ENCODE measurements at places on chromosomes 3 and 15.

GRCh38 chr3:31550452-31551251, 17.9 kb downstream of the STT3B start:
- DNase-seq = no peak

DNA sequence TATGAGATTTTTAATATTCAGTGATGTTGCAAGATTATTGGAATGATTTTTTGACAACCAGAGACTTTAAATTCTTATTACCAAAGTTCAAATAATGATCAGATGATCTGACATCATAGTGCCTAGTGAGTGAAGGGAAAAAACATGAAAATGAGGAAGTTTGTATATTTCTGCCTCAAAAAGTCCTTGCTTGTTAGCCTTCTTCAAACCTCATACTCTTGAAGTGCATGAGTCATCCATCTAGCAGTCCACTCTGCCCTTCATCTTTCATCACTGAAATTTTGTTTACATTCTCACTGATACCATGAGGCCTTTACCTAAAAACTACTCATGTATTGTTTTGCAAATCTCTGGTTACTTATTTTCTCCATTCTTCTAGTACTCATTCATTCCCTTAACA, 23.9 kb upstream of the OR5H6 start:
- no peak for DNase-seq

DNA sequence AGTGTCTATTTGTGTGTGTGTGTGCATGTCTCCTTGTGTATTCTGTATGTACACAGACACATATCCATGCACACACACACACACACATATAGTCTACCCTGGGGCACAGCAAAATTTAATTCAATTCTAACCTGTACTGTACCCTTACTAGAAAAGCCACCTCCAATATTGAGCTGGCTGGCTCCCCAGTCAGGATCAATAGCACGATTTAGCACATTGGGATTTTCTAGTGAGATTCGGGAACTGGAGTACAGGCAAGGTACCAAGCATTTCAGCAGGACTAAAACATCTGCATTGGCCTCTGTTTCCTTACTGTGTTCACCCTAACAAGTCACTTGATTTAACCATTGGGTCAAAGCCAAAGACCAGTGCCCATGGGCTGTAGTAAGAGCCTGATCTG, 13.2 kb downstream of the FSTL1 start:
- no peak for DNase-seq

DNA sequence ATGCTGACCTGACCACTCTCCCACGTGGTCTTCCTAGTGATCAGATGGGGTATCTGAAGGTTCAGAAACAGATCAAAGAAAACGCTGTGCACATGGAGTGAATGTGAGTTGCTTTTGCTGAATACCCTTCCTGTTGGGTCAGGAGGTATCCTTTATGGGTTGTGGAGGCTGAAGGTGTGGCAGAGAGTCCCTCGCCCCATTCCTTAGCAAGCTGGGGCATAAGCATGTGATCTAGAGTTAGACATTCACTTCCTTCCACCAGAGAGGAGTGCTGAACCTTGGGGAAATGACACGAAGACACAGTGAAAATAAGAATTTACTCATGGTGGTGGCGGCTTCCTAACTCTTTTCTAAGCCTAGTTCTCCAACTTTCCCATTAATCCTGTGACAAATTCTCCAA, 27.8 kb upstream of the SPTBN5 start:
- DNase-seq = no peak

DNA sequence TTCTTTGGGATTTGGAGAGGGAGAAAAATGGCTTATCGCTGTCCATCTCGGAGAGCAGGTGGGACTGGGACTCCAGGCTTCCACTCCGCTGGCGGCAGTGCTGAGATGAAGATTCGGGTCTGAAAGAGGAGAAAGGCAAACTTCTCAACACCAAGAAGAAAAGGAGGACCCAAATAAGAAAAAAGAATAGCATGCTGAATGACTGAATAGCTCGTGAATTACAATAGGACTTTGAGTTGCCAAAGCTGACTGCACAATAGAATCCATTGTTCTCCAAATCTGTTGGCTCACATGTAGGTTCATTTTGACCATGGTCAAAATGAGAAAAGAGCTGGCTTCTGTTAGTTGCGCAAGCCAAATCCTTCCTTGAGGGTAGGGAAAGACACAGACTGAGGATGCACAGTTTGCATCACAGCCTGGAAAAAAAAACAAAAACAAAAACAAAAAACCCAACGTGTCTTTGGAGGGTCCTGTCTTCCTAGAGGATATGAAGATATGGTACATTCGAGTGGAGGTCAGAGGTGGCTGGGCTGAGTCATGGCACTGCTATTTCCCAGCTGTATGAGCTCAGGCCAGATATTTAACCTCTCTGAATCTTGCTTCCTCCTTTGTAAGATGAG, 59.3 kb upstream of the LMOD3 start:
- no peak for DNase-seq

DNA sequence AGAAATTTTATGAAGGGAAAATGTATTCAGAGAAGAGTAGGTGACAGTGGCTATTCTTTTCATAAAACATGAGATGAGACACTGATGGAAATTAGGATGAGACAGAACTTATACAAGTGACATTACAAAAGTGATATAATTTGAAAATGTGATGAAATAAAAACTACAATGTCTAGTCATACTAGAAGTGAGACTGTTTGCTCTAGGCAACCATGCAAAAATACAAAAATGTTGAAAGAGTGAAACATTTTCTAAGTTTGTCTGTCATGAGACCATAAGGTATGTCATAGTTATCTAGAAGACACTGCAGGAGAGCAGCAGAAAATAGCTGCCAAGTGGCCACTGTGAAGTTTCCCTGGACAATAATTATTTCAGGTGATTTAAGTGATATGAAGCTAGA, 459.5 kb downstream of the DIPK2A start:
- DNase-seq = no peak

DNA sequence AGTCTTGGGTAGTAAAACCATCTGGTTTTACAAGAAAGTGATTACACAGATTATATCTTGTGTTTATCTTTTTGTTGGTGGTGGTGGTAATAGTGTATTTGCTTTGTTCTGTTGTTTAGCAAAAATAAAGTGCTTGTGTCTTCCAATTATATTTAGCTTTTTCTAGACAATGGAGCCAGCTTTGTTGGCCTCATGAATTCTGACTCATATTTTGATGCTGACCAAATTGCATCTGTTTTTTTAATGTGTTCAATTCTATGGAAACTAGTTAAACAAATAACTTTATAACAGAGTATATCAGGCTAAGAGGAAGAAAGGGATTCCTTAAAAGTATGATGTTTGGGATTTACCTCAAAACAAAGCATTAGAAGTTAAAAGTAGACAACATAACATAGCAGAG, 69.3 kb upstream of the BFSP2 start:
- DNase-seq = no peak

DNA sequence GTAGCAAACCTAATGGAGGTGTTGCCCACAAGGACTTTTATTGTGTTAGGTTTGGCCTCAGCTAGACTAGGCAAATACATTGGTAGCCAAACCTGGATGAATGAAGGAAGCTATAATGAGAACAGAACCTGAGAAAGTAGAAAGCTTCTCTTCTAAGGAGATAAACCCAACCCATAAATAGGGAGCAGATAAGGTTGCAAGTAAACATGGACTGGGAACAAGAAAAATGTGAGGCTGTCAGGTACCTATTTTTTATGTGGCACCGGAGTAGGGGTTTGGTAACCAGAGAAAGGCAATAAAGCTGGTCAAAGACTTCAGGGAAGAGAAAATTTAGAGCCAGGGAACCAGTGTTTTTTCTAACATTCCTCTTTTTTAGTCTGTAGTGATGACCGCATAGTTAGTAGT, 25.0 kb downstream of the ZNF654 start:
- DNase-seq = no peak

DNA sequence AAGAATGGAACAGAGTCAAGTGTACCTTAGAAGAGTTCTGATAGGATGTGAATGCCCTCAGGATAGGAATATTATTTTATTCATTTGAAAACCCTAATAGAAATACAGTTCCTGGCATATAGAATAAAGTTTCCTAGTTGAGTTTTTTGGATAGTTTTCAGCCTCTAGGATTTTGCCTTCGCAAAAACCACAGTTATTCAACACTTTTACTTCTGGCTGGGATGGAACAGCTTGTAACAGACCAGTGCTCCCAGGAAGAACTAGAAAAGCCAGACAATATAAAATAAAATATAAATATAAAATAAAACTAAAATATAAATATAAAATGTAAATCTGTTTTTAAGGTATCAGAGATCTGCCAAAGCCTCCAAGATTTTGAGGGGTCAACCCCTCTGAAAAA, 27.5 kb upstream of the RARB start:
- no peak for DNase-seq

DNA sequence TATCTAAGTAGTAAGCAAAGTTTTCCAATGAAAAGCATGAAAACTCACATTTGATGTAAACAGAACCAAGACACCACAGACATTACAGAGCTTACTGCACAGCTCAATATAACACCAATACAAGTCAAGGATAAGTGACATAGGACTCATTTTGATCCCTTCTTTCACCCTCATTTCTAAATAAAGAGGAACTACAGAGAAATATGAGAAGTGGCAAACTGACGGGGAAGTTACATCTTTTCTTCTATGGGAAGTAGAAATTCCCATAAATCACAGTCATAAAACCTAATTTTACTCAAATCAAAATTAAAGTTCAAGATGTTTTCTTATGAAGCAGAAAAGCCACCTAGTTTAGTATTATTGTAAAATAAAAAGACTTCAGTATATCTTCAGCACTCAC, 3.8 kb downstream of the ATG3 start:
- DNase-seq = no peak

DNA sequence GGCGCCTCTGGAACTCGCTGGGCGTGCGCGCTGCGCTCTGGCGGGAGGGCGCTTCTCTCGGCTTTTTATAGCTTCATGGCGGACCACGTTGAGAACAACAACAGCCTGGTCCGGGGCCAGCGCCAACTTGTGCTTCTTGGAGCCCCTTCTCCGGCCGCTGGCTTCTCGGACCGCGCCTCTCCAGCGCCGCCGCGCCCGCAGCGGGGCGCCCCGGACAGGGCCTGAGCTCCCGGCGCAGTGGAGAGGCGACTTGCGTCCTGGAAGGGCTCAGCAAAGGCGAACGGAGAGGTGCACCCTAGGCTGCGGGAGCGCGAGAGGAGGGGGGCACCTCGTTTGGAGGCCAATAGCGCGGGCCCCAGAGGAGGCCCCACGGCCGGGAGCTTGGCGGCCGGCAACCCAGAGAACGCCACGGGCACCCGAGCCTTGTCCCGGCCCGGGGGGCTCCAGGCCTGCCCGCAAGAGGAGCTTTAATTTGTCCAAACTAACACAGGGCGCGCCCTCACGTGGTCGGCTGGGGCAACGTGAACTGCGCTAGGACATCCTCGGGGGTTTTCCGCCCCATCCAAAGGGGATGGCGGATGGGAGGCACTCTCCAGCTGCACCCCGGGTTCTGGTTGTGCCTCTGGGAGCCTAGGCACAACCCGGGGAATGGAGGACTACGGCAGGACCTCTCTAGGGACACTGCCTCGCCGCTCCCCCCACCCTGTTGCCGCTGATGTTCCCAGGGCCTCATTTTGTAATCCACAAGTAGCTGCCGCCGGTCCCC, 37.8 kb downstream of the HMCES start:
- no peak for DNase-seq

DNA sequence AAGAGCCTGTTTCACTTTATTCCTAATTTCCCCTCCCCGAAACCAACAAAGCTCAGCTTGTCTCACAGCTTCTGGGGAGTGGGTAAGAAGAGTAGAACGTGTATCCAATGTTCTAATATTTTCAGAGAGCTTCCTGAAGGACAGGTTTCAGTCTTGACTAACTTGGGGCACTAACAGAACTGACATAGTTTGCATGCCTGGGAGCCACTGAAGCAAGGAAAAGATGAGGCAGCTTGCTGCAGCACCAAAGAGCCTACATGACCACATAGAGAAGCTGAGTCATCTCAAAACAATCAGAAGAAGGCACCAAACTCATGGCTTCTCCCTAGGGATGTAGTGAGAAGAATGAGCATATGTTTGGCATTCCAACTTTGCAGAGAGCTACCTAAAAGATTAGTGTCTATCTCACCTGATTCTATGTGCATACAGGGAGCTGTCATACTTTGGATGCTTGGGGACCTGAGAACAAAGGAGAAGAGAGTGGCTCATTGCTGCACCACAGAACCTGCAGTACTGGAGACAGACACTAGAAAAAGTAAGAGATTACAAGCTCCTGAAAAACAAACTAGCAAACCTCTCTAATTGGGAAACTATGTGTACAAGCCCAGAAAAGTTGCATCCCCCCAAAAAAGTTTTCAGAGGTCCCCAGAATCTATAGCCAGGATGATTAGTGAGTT, 86.9 kb downstream of the DCLK3 start:
- peak; percentile 91 for DNase-seq

DNA sequence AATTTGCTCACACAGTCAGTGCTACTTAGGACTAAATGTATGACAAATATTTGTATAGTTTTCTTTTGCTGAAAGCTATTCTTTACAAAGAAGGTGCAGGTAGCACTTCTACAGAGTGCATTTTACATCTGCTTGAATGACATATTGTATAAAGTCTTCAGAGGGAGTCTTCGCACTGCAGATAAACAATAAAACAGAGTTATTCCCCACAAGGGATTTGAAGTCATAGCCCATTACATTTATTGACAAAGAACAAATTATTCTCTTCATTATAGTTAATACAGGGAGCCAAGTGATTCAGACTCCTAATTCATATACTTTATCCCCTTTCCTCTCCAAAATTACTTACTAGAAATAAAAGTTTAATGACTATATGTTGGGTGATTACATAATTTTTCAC, 529.7 kb downstream of the EDEM1 start:
- DNase-seq = no peak

GRCh38 chr3:56916716-56917360, 115.1 kb upstream of the ARHGEF3 start:
- no peak for DNase-seq

DNA sequence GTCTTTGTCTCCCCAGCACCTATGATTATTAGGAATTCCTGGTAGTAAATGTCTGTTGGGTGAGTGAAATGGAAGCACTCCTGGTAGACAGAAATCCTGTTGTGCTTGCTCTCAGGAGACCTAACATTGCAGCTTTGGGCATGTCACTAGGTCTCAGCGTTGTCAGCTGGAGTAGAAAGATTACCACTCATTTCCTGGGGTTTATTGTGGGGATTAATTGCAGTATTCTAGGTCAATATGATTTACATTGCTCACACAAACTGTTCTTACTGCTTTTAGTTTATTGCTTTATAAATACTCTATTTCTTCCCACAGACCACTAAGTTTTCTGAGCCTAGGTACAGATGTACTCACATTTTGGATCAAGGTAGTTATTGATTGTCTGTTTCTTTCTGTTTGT, 5.1 kb downstream of the TSEN2 start:
- no peak for DNase-seq

- no peak for DNase-seq
These were observed 187.9 kb upstream of the LMCD1 start for GRCh38 chr3:8313560-8314267.

DNA sequence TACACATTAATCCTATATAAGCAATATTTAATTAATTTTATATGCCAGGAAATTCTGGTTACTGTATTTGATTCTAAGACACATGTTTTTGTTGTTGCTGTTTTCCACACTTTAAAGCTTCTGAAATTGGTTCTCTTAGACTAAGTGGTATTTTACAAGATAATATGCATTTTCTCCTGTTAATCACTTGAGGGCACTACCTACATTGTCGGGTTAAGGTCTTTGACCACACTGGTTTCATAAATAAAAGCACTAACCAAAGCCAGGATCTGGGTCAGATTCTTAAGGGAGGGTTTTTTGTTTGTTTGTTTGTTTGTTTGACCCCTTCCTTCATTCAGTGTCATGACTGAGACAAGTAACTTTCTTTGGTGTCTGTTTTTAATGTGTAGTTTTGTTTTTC, 590.2 kb downstream of the RBMS3 start:
- DNase-seq = no peak
